ENCODE measurements at places on chromosomes 5 and 9.

- DNase-seq = no peak
These were observed 328.6 kb downstream of the PIK3R1 start for GRCh38 chr5:68544091-68544647.

DNA sequence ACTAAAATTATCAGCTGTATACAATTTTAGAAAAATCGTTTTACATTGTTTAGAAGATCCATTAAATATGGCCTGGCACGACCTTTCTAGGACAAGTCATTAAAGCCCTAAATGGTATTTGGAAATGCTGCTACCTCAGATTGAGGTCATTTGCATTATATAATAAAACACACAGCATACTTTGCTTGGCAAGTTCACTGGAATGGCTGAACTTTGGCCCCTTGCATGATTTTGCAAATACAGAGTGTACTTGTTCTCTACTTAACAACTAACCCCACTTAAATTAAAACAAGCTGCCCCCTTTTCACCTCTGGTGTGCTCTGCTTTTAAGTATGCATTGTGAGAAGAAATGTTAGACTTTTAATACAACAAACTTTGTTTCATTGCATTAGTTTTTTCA is 860.1 kb downstream of the PTPRD start:
- DNase-seq = no peak

DNA sequence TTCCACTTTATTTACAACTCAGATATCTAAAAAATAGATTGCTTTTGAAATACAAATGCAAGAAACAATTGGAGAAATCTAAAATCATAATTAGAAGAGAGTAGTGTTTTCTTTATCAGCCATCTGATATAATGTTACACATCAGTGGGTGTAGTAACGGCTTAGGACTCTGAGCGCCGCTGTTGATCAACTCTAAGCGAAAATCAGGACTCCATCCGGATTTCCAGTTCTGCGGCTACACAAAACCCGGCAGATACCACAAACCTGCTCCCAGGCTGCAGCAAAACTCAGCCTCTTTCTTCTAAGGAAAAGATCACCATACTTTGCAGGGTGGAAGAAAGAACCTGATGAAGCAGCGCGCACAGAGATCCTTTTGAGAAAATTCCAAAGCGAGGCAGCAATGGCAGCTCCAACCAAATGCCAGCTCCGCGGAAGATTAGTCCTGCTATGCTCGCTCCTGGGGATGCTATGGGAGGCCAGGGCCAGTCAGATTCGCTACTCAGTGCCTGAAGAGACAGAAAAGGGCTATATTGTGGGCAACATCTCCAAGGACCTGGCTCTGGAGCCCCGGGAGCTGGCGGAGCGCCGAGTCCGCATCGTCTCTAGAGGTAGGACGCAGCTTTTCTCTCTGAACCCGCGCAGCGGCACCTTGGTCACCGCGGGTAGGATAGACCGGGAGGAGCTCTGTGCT is at the start of gene PCDHGA9:
Gene PCDHGA9 (plus strand): TSS at position 226 of the 691 bp plus-strand sequence. CDS start 175 bp downstream, at position 401.
- DNase-seq = no peak

GRCh38 chr5:37738057-37738691 is 101.7 kb downstream of the GDNF start:
- DNase-seq = no peak

- no peak for DNase-seq
These were observed 25.3 kb upstream of the ENHO start for GRCh38 chr9:34547960-34548611.

GRCh38 chr9:137989156-137989555 is 111.6 kb downstream of the CACNA1B start:
- DNase-seq = no peak

- no peak for DNase-seq
These were observed 237.3 kb downstream of the CDH10 start for GRCh38 chr5:24407466-24407865.

- DNase-seq = no peak
These were observed 6.8 kb upstream of the LHX3 start for GRCh38 chr9:136211441-136212344.

GRCh38 chr5:97276474-97277120 is 93.5 kb upstream of the RIOK2 start:
- DNase-seq = no peak

DNA sequence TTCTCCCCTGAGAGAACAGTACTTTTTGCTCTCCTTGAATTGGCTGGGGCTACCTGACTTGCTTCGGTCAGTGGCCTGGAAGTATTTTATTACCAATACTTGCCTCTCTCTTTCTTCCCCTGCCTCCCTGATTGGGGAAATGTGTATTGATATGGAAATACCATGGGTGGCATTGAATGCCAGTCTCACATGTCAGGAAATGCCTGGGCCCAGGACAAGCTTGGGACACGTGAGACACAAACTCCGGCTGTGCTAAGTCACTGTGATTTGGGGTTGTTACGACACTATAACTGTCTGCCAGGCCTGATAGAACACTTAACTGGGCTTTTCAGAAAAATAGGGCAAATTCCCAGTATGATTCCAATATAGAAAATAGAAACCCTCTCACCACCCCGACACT is 238.3 kb downstream of the GADD45G start:
- DNase-seq = no peak

DNA sequence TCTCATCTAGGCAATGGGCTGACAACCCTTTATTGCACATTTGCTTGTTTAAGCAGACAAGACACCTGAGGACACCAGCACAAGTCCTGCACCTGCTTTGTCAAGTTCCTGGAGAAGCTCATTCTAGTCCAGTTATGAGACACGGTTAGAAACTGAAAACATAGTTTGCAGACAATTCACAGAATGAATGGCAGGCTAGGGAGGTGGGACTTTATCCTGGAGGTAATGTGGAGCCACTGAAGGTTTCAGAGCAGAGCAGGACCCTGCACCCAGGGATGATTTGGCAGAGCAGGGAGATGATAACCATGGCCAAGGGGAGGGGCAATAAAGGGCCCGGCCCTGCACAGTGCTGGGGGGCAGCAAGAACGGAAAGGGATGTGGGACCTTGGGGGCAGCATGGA is 50.7 kb upstream of the SLC25A51 start:
- DNase-seq = no peak

DNA sequence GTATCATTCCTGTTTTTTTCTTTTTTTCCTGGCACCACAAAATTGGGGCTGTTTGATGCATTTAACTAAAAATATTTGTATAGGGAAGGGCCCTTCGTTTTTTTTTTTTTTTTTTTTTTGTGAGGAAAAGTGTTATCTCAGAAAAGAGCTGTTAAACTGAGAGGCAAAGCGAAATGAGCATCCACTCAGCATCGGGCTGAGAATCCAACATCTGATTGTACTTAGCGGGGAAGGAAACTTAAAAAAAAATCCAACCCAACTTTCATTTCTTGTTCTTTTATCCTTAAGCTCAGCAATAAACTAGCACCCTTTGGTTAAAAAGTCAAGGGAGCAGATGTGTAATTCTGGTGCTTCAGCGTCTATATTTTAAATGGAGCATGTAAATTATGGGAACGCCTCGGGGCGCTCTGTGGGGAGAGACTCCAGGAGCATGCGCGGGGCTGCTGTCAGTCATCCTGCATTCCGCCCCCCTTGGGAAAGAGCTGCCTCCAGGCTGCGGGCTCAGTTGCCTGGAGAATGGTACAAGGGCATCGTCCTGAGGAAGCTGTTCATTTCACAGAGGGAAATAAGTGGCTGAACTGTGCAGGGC is 33.3 kb downstream of the DMRT2 start:
- no peak for DNase-seq

- DNase-seq = no peak
These were observed 246.7 kb downstream of the GAS1 start for GRCh38 chr9:86700629-86701028.

- no peak for DNase-seq
These were observed 382.7 kb downstream of the ENC1 start for GRCh38 chr5:74257645-74258313.

GRCh38 chr5:166909040-166909439 is 1382.4 kb upstream of the WWC1 start:
- DNase-seq = no peak

- no peak for DNase-seq
These were observed 1.0 kb upstream of the RXRA start for GRCh38 chr9:134325096-134325812.

DNA sequence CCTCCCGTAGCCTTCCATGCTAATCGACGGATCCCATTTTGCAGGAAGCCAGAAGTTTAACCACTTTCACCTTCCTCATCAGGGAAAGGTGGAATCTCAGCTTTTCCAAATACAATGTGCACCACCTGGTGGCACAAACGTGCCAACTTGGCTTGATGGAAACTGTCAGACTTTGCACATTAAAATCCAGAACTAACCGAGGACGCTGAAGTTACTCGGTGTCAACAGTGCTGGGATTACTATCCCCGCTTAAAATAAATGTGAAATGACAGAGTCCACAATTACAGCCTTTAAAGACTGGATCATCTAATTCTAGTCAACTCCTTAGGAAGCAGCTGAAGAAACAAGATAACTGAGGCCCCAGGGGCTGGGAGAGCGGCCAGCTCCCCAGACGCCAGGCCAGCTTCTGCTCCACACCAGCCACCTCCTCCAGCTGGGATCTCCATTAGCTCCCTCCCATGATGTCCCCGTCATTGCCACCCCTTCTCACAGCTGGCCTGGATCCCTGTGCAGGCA is 50.1 kb upstream of the RETREG1 start:
- DNase-seq = no peak

- no peak for DNase-seq
These were observed 415.2 kb upstream of the SMARCA2 start for GRCh38 chr9:1599961-1600360.

GRCh38 chr9:94110821-94111252 is 26.6 kb downstream of the PTPDC1 start:
- no peak for DNase-seq

- DNase-seq = no peak
These were observed 979 bp downstream of the PCDHGA12 start for GRCh38 chr5:141431286-141431685.

DNA sequence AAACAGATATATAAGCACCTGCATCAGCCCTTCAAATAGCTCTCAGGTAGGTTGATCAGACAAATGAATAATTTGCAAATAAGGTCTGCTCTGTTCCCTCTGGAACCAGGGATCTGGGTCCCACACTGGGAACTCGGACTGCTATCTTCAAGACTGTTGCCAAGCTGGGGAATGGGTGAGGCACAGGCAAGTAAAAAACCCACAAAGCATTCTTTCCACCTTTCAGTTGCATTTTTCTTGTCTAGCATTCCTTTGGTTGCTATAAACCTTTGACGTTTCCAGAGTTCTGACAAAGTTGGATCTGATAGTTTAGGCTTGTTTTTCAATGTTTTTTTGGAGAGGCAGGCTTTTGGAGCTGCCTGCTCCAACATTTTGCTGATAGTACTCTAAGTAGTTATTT is 20.1 kb downstream of the FBXL17 start:
- no peak for DNase-seq

DNA sequence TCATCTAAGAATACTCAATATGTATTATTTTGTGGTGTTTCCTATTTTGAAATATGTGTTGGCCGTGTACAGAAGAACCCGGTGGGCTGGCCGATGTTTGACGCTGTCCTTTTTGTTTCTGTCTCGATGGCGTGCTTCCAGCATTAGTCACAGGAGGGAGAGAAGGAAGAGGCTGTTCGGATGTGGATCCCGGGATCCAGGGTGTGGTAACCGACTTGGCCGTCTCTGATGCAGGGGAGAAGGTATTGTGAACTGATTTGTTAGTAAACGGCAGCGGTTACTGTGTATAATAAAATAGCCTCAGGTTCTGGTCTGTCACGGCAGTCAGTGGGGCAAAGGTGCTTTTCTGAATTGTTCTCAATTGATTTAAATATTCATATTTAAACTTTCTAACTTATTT is 275.0 kb downstream of the ARHGEF28 start:
- no peak for DNase-seq

All from stimulated activated CD4-positive, alpha-beta T cell treated with anti-CD3 and anti-CD28 coated beads, Interleukin-1b, Interleukin-23, amount 100 ng/mL, for 1 hour (primary cell).